Muscle of back (tissue), 13 donors: ENCODE measurements at places on chromosomes 12 and 14. TPM values are rescaled to one million over a fixed set of nuclear protein-coding genes. Genes with fewer than 3 reads are reported as not detected.

Gene APPL2
- polyA plus RNA-seq = 29.5 TPM

Gene PTPRR
- 0.84 TPM for polyA plus RNA-seq

Gene NELL2
- 2.4 TPM for polyA plus RNA-seq

GRCh38 chr12:27257104-27257843 is 13.2 kb downstream of the STK38L start:
- no peak for DNase-seq

DNA sequence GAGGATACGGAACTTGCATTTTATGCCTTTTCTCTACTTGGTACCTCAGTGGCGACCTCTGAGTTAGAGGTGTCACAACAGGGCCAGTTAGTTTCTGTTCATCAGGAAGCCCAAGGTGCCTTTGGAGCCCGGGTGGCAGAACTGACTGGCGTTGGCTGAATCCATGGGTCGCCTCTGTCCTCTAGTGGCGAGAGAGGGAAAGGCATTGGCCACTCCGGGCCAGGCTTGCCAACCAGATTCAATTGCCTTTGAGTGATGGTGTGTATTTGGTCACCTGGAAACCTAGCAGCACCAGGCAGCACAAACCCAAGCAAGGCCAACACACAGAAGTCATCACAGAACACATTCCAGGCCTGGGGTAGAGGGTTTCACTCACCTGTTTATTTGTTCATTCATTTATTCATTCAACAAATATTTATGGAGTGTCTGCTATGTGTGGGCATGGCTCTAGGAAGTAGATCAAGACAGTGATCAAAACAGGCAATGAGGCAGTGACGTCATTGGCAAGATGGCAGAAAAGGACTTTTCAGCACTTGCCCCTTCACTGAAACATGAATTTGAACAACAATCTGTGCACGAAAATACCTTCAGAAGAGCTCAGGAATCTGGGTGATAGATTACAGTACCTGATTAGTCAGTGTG is 40.5 kb upstream of the KCNA5 start:
- peak; percentile 43 for DNase-seq

DNA sequence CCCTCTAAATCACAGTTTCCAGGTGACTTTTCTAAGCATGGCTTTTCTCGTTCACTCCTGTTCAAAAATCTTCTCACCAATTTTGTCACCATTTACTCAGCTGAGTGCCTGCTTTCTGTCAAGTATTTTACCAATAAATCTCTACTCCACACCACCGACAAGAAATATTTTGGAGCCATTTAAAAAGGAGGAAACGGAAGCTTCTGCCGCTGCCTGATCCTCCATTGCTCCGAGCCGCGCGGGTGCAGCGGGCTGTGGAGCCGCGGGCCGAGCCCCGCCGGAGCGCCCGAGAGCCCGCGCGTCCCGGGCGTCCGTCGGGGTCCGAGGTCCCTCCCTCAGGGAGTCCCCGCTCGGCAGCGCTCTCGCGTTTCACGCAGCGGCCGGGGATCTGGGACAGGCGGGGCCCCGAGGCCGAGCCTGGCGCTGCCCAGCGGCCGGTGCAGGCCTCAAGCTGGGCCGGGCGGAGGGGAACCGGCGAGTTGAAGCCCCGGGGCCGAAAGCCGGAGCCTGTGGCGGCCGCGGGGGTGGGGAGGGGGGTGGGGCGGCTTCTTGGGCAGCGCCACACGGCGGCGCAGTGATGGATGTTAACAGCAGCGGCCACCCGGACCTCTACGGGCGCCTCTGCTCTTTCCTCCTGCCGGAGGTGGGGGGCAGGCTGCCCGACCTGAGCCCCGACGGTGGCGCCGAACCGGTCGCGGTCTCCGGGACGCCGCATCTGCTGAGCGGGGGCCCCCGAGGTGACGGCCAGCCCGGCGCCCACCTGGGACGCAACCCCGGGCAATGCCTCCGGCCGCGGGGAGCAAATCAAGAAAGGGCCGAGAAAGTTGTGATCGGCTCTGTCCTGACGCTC is 1.1 kb upstream of the HEBP1 start:
- DNase-seq = peak; percentile 86
